ENCODE measurements at places on chromosomes 6 and 20. TPM values are rescaled to one million over a fixed set of nuclear protein-coding genes. Genes with fewer than 3 reads are reported as not detected.

- DNase-seq = no peak
Measured at GRCh38 chr20:38735172-38735571, 10.9 kb downstream of the SLC32A1 start.

DNA sequence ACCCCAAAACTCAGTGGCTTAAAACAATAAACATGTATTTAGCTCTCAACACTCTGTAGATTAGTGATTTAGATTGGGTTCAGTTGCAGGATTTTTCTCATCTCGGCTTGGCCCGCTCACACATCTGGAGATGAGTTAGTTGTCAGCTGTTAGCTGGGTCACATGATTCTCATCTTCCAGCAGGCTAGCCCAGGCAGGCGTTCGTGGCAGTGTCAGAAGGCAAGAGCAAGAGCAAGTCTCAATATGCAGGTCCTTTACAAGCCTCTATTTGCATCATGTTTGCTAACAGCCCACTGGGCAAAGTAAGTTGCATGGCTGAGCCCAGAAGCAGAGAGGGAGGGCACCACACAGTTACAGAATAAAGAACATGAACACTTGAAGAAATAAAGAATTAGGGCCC is 83.6 kb upstream of the MYLIP start:
- DNase-seq = no peak

GRCh38 chr20:44720997-44721784 is 6.0 kb downstream of the CCN5 start:
- peak; percentile 74 for DNase-seq

DNA sequence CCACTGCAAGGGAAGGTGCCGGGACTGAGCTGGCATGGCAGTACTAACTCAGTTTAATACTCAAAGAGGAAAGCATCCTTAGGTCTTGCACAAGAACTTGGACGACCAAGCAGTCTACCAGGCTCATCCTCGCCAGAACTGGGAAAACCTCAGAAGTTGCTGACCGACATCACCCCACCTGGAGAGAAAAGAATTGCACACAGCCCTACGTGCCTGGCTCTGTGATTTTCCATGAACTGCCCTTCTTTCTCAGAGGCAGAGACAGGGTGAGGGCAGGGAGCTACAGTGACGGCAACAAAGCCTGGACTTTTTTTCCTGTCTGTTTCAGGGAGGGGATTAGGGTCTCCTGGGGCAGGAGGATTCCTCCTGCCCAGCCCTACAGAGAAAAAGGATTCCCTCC is 8.0 kb downstream of the JAG1 start:
- DNase-seq = no peak

- DNase-seq = no peak
Measured at GRCh38 chr6:43807228-43808061, 37.4 kb downstream of the VEGFA start.

GRCh38 chr20:50462093-50462690 is 48.0 kb upstream of the PTPN1 start:
- no peak for DNase-seq

GRCh38 chr6:56486681-56487080 is 156.0 kb downstream of the DST start:
- no peak for DNase-seq

- DNase-seq = no peak
Measured at GRCh38 chr6:16092990-16093389, 35.9 kb upstream of the MYLIP start.

- no peak for DNase-seq
Measured at GRCh38 chr6:12842114-12842513, 125.5 kb downstream of the PHACTR1 start.

DNA sequence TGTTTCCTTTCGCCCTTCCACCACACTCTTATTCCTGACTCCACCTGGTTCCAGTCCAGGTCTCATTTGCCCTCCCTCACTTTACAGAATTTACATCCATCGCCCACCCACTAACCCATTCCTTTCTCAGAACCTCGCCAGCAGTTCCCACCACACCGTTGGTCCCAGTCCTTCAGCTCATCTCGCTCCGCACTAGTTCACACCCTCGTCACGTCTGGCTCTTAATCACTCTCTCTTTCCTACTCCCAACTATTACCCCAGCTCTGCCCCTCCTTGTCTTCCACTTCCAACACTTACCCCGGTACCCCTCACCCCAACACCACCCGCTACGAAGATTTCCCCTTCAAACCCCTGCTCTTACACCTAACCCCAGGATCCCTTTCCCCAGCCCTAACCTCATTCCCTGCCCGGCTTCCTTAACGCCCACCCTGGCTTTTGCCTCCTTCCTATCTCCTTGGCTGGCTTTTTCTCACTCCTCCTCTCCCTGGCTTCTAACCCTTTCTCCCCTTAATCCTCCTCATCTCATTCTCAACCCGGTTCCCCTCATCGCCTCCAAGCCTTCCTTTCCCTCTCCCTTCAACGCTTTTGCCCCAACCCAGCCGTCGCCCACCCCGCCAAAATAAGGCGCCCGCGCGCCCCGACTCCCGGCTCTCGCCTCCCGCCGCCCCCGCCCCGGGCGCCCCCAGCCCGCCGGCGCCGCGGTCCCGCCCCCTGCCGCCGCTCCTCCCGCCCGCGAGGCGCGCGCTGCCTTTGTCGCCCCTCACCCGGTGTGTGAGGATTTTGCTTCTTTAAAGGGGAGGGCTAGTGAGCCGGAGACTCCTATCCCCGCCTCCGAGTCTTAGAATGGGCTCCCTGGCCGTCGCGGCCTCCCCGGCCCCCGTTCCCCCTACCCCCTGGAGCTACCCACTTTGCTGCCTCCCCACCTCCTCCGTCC is 542 bp downstream of the USP49 start:
- no peak for DNase-seq

DNA sequence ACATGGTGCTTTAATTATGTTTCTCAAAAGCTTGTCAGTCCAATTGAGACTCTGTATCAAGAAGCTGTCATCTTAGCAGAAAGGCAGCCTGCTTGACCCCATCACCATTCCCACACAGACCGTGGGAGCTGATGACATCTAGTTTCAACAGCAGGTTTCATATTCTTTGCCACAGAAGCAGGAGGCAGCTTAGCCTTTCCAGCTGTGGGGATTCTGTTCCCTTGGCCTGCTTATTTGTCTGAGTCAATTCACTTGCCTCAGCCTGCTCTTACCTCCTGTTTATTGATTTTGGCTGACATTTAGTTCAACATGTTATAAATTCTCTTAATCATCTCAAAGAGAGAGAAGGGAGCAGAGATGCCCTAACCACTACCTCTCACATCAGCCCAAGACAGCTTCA is 527.7 kb downstream of the ADGRB3 start:
- no peak for DNase-seq

DNA sequence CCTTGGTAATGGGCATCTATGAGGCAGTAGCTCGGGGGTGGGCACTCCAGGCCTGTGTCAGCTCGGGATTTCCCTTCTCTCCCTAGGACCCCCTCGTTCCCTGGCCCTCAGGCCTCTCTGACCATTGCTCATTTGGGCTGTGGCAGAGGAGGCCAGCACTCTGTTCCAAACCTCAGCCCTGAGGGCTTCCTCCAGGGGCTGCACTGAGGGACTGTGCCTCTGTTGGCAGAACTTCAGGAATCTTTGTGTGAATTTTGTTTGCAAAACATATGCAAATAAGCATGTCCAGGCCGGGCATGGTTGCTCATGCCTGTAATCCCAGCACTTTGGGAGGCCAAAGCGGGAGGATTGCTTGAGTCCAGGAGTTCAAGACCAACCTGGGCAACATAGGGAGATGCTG is 11.0 kb downstream of the PACSIN1 start:
- DNase-seq = no peak

DNA sequence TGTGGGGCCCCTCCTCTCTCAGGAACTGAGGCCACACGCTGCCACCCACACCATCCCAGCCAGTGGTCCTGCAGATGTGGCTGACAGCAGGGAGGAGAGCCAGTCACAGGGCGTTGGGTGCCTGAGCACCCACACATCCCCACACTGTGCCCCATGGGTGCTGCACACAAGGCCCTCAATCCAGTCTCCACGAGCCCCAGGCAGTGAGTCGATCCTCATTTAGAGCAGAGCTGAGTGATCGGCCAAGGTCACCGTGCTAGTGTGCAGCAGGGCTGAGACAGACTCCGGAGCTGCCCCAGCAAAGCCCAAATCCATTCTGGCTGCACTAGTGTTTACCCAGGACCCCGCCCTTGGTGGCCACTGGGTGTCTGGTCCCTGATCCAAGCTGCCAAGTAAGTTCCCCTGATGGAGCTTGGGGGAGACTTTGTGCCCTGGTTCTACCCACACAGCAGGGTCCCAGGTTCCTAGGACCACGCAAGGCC is 9.0 kb downstream of the C20orf203 start:
- DNase-seq = no peak

- no peak for DNase-seq
Measured at GRCh38 chr20:62524505-62524911, 48.7 kb upstream of the GATA5 start.

GRCh38 chr6:10266061-10266460 is 148.8 kb downstream of the TFAP2A start:
- no peak for DNase-seq

GRCh38 chr6:83086751-83087150 is 19.3 kb downstream of the DOP1A start:
- no peak for DNase-seq

DNA sequence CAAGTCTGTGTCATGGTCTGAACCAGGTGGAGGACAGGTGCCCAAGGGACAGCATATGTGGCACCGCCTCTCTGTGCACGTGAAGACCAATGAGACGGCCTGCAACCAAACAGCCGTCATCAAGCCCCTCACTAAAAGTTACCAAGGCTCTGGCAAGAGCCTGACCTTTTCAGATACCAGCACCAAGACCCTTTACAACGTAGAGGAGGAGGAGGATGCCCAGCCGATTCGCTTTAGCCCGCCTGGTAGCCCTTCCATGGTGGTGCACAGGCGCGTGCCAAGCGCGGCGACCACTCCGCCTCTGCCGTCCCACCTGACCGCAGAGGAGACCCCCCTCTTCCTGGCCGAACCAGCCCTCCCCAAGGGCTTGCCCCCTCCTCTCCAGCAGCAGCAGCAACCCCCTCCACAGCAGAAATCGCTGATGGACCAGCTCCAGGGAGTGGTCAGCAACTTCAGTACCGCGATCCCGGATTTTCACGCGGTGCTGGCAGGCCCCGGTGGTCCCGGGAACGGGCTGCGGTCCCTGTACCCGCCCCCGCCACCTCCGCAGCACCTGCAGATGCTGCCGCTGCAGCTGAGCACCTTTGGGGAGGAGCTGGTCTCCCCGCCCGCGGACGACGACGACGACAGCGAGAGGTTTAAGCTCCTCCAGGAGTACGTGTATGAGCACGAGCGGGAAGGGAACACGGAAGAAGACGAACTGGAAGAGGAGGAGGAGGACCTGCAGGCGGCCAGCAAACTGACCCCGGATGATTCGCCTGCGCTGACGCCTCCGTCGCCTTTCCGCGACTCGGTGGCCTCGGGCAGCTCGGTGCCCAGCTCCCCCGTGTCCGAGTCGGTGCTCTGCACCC is 109.5 kb upstream of the RAB32 start:
- DNase-seq = no peak

GRCh38 chr6:146503096-146503495 is 40.5 kb upstream of the RAB32 start:
- DNase-seq = no peak

- DNase-seq = no peak
Measured at GRCh38 chr20:34558320-34559218, at the start of gene MAP1LC3A. Gene MAP1LC3A, plus strand, starts transcription at chr20:34558718. Its CDS starts 151 bp downstream, at chr20:34558869.

- DNase-seq = no peak
Measured at GRCh38 chr6:150118203-150118602, 24.6 kb upstream of the PPP1R14C start.

DNA sequence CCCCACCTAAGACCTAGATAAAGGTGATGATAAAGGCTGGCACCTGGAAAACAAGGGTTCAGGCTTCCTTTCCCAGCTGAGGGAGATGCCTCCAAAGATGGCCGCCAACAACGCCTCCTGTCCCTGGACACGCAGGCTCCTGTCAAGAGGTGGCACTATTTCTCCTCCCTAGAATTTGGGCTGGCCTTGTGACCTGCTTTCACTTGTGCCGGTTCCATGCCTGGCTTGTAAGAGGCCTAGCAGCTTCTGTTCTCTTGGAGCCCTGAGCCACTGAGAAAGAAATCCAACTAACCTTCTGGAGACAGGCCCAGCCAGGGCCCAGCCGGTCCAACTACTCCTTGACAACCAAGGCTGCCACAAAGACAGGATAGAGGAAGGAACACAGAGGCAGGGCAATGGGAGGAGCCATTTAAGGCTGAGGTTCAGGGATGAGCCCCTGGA is 60.2 kb upstream of the RALY start:
- DNase-seq = peak; percentile 22

DNA sequence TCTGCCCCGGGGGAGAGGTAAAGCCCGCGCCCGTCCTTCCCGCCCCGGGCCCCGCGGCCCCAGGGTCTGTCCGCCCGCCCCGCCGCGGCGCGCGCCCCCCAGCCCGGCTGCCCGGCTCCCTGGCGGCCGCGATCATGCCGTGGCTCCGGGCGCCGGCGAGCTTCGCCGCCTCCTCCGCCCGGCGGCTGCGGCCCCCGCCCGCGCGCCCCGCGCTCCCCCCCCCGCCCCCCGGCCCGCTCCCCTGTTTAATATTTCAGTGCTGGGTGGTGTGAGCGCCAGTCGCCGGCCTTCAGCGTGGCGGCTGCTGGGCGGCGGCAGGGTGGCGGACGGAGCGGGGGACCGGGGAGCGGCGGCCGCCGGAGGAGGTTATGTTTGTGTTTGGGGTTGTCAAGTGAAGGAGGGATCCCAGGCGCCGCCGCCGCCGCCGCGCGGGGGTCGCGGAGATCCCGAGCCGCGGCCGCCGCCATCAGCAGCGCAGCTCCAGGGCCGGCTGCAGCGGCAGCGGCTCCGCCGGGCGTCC is at the start of gene HIVEP1:
TSS of gene HIVEP1 (plus strand) at position 275 of the 520 bp plus-strand sequence. CDS start 3,317 bp downstream, outside the sequence.
- no peak for DNase-seq

GRCh38 chr6:80333342-80333741 is 226.9 kb downstream of the BCKDHB start:
- no peak for DNase-seq

PHACTR1 gene
- total RNA-seq = 7.8 TPM

APCDD1L gene
- 0.27 TPM for total RNA-seq

IPCEF1 gene
- not detected for total RNA-seq

MYB gene
- 0.40 TPM for total RNA-seq

TP53TG5 gene
- total RNA-seq = not detected

ARFGEF2 gene
- total RNA-seq = 31.0 TPM

RNF217 gene
- 9.6 TPM for total RNA-seq

HRH3 gene
- not detected for total RNA-seq

VSTM2L gene
- 0.27 TPM for total RNA-seq

SLC13A3 gene
- not detected for total RNA-seq

MAN1A1 gene
- 20.3 TPM for total RNA-seq

ULBP3 gene
- 18.3 TPM for total RNA-seq

PLG gene
- total RNA-seq = not detected

CARMIL1 gene
- total RNA-seq = 8.8 TPM

ZSCAN9 gene
- 10.7 TPM for total RNA-seq

C20orf204 gene
- 0.50 TPM for total RNA-seq

TRAPPC3L gene
- 0.06 TPM for total RNA-seq
